ENCODE measurements at places on chromosomes 3 and 15.
A peak's percentile ranks its signal among the peaks of the same experiment; 100 is the strongest.

DNA sequence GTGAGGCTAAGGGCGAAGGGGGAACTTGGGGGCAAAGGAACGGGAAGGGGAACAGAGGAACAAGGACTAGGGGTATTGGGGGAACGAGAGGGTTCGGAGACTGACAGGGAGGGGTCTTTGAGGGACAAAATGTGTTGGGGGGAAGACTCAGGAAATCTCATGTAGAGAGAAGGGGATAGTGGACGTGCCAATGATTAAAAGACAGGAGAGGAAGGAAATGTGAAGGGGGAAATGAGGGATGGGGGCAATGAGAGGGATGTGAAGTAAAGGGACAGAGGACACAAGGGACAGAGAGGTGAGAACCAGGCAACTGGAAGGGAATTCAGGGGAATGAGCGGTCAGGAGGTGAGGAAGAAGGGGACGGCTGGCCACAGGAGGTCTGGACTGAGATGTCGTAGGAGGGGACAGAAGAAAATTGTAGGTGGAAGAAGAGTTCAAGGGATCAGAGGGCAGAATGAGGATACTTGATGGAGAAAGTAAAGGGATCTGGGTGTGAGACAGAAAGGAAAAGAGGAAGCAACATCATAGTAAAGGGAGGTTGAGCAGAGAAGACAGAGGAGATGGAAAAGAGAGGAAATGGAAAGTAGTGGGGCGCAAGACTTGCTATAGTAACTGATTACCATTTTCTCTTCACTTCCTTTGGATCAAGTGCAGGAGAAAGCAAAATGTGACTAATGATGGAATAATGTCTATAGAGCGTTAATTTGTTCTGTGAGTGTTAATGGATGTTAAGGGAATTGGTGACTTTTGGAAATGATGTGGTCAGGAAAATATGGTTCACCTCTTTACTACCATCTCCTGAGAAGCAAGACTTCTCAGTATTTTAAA lies 749 bp downstream of the RAB8B start:
- peak; percentile 43 for DNase-seq

GRCh38 chr15:51424780-51425179 lies 83.3 kb downstream of the GLDN start:
- no peak for DNase-seq

DNA sequence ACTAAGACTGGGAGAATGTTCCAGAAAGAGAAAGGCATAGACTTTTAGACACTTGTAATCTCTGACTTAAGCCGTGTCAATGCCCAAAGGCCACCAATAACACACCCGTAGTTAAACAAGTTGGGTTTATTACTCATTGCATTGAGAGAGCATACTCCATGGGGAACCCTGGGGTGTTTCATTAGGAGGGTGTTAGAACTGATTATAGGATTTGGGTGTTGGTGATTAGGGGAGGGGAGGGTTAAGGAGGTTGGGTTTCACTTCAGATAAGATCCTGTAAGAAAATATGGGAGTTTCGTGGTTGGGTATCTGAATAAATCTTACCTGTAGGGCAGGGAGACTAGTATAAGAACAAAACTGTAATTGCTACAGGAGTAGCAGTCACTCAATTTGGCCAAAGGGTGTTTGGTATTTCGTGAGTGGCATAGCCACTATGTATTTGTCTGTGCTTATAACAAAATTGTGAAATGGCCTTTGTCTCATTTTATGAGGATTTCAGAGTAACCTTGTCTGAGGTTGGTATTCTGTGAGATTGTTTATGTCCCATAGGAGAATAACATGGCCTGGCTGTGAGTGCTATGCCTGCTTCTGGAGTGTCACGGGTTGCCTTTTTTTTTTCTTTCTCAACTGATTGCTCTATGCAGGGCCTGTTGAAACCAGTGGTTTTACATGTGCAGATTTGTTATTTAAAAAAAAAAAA lies 2.9 kb downstream of the HACD3 start:
- no peak for DNase-seq

DNA sequence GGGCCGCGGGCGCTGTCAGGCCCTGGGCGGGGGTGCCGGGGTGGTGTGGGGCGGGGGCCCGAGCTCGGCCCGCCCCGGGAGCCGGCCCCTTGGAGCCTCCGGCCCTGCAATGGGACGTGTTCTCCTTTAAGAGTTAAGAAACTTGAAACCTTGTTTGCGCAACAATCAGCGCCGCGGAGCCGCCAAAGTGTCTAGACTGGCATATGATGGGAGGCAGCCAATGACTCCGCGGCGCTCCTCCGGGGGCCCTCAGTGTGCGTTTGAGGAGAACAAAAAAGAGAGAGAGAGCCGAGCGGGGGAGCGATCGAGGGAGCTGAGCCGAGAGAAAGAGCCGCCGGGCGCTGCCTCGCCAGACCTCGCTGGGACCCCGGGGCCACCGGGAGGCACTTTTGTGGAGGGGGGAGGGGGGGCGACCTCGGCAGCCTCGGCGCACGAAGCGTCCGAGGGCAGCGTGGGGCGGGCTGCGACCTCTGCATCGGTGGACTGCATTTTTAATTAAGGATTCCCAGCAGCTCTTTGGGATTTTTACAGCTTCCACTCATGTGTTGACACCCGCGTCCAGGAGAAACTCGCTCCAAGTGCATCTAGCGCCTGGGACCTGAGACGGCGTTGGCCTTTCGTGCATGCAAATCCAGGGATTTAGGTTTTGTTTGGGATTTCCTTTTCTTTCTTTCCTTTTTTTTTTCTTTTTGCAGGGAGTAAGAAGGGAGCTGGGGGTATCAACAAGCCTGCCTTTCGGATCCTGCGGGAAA lies at the start of gene SMAD6:
TSS of gene SMAD6 (plus strand) at position 202 of the 752 bp plus-strand sequence. CDS start 1,023 bp downstream, outside the sequence.
- peak; percentile 99 for DNase-seq

DNA sequence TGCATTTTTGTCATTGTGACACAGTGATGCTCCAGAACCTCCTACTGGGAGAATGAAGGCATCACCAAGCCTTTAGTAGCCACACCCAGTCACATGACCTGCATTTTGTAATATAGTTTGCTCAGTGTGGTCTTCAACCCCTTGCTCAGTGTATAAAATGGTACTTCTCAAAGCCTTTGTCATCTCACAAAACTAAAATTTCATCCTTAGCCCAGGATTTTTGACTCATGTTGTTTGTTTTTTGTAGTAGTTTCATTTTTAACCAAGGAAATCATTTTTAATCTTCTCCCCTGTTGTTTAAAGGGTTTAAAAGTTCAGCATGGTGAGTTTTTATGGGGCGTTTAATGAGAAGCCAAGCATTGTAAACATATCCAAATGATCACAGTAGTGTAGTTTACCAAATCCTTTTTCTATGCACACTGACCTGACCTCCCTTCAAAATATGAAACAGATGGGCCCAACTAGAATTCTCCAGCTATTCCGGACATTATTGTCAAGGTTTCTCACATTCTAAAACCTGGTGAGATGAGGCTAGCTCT lies 123.5 kb upstream of the IL12A start:
- peak; percentile 61 for DNase-seq

DNA sequence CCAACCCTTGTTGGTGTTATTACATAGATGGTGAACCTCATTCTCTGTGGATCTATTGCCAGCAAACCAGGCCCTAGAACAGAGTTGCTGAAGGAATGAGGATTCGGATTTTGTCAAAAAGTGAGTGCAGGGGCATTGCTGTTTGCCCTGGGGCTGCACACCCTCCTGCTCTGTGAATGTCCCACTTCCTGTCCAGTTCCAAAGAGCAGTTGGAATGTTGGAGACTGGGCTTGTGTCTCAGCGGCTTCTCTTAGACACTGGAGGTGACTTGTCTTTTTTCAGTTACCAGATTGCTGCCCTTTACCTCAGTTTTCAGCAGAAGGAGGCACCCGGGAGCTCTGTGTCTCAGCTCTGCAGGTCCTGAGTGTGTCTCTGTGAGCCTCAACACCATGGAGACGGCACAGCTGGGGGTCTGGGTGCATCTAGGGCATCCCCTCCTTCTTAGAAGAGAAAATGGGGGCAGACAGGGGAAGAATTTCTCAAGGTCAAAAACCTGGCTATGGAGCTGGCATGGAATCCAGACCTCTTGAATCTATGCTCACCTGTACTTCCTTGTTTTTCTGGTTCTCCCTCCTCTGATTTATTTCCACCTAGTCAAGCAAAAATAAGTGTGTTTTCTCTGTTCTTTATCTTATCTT lies 46.3 kb downstream of the LIMD1 start:
- DNase-seq: no peak

GRCh38 chr3:160879859-160880258 lies 123.8 kb downstream of the PPM1L start:
- no peak for DNase-seq

DNA sequence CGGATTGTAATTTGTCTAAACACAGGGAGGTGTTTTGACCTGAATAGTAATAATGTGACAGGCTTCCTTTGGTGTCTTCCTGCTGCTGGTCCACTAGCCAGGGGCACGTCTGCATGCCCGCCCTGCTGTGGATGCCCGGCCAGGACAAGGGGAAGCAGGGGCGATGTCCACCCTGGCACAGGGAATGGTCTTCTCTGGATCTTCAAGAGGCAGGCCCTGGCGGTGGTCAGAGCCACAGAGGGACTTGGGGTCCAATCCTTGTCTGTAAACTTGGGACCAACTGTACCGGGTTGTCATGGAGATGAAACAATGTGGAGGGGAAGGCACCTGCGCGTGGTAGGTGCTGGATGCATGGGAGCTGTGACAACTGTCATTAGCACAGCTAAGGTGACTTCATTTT lies 134.1 kb downstream of the RPLP1 start:
- no peak for DNase-seq

DNA sequence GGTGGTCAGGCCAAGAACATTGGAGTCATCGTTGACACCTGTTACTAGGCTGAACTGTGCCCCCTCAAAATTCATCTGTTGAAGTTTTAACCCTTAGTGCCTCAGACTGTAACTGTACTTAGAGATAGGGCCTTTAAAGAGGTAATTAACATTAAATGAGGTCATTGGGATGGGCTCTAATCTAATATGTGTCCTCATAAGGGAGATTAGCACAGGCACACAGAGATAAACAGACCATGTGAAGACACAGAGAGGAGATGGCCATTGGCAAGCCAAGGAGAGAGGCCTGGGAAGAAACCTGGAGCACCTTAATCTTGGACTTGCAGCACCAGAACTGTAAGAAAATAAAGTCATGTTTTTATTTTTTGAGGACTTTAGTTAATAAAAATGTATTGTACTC lies 59.6 kb downstream of the PLCL2 start:
- DNase-seq: no peak

DNA sequence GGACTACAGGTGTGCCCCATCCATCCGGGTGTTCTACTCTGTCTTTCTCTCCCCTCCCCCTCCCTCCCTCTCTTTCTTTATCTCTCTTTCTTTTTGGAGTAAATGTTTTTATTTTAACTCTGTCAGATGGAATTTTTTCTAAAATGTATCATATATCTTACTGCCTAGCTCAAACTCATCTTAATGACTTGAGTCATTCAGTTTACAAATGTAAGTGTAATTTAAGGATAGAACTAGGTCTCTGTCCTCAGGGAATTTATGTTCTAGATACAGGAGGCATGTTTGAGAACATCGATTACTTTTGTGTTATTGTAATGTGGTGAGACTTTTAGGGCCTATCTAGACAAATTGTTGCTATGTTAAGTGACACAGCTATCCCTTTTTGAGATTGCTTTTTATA lies 3.5 kb downstream of the TBC1D23 start:
- DNase-seq: no peak

DNA sequence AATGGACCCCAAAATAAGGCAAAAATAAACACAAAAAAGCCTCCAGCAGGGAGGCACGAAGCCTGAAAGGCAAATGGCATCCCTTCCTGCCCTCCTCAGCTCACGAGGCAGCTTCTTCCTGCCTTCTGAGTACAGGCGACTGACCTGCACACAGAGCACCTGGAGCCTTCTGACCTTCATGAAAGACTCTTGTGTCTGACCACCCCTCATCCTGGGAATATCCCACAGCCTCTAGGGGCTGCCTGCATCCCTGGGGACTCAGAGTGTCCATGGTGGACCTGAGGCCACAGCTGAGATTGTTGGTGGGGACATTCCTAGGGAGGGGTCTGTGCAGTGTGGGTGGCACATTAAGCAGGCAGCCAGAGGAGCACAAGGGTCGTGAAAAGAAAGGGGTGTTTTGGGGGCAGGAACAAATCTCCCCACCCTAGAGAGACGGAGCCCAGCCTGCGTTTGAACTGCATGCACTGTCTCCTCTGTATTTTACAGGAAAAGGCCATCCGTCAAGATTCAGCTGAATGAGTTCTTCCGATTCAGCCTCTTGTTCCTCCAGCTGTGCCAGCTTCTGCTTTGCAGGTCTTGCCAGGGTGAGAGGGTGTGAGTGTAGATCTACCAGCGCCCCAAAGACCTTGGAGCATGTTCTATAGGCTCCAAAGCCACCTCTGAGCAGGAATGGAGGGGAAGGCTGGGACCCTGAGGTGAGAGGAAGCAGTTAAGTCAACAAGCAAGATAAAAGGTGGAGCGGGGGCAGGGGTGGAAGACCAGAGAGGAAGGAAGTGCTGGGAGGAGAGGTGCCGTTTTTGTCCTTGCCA lies 80.4 kb upstream of the MEF2A start:
- no peak for DNase-seq

- peak; percentile 77 for DNase-seq
Observed at GRCh38 chr15:64619880-64620839, 155.2 kb downstream of the RBPMS2 start.

GRCh38 chr3:161035711-161036110 lies 69.4 kb downstream of the B3GALNT1 start:
- DNase-seq: peak; percentile 51

- no peak for DNase-seq
Observed at GRCh38 chr3:10527295-10528001, 22.1 kb upstream of the ATP2B2 start.

- no peak for DNase-seq
Observed at GRCh38 chr3:536417-536813, 339.9 kb downstream of the CHL1 start.

DNA sequence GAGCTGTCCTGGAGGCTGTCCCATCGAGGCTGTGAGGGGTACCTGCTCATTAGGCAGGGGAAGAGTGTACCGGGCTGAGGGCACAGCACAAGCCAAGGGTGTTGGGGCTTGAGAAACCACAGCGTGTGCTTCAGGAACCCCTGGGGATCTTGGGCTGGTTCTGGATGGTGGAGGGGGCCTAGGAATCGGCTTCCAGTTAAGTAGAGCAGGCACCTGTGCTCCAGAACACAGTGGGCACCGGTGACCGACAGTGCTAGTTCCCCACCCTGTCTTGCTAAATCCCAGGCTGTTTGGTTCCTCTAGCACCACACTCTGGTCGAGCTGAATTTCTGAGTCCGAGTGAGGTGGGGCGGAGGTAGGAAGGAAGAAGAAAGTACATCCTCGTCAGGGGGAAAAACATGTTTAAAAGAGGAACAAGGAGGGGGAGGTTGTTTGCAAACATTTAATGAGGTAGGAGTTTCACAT lies 29.1 kb downstream of the SLC6A6 start:
- no peak for DNase-seq

- DNase-seq: no peak
Observed at GRCh38 chr3:21738935-21739702, 11.9 kb downstream of the ZNF385D start.

DNA sequence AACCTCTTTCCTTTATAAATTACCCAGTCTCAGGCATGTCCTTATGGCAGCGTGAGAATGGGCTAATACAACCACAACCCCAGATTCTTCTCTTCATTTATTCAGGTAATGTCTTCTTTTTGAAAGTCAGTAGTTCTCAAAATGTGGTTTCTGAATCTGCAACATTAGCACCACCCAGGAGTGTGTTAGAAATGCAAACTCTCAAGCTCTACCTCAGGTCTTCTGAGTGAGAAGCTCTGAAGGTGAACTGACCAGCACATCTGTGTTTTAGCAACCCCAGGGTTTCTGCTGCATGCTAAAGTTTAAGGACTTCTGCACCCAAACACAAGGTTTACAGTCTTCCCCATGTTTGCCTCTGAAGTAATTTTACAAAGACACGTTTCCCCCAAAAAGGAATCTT lies 22.3 kb upstream of the TRIM59 start:
- no peak for DNase-seq

Data from fibroblast of skin of right quadriceps (primary cell).